ENCODE measurements at places on chromosomes 4 and X. TPM values are rescaled to one million over a fixed set of nuclear protein-coding genes. Genes with fewer than 3 reads are reported as not detected.

GRCh38 chr4:143338313-143338712 is 1.6 kb downstream of the GAB1 start:
- H3K36me3 ChIP-seq, result no peaks in the 10 kb centered on the region
- no peak overlapping the region for H3K27ac ChIP-seq
- peaks cover 14% of the 10 kb centered on the region for H3K27me3 ChIP-seq
- no peak for DNase-seq

DNA sequence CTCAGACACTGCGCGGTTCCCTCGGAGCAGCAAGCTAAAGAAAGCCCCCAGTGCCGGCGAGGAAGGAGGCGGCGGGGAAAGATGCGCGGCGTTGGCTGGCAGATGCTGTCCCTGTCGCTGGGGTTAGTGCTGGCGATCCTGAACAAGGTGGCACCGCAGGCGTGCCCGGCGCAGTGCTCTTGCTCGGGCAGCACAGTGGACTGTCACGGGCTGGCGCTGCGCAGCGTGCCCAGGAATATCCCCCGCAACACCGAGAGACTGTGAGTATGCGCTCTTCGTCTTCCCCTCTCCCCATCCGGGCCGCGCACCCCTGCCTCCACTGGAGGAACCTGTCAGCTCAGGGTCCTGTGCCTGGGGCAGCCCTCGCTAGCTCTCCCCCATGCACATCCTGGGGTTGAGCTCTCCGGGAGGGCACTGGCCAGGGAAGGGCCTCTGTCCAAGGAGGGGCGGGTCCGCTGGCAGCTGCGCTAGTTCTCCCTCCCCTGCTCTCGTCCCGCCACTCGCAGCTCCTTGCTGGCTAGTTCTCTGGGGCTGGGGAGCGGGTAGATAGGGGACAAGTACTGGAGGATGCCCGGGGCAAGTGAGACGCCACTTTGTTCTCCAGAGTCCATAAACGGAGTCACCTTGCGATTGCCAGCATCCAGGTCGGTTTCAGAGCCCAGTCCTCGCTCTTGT is 2.2 kb downstream of the SLIT2 start:
- H3K27ac ChIP-seq, result no peak overlapping the region
- H3K4me1 ChIP-seq, result peaks cover 12% of the 10 kb centered on the region
- no peaks in the 10 kb centered on the region for H3K27me3 ChIP-seq
- H3K36me3 ChIP-seq, result no peaks in the 10 kb centered on the region
- no peak for DNase-seq

GRCh38 chr4:75653845-75654503 is 19.2 kb downstream of the G3BP2 start:
- peaks cover 31% of the 10 kb centered on the region for H3K36me3 ChIP-seq
- H3K27ac ChIP-seq, result no peak overlapping the region
- no peak for DNase-seq
- H3K4me1 ChIP-seq, result peaks cover 2% of the 10 kb centered on the region
- no peaks in the 10 kb centered on the region for H3K27me3 ChIP-seq

Gene SRPK3
- total RNA-seq, result not detected

Gene POLR2B
- 129 TPM for total RNA-seq

DNA sequence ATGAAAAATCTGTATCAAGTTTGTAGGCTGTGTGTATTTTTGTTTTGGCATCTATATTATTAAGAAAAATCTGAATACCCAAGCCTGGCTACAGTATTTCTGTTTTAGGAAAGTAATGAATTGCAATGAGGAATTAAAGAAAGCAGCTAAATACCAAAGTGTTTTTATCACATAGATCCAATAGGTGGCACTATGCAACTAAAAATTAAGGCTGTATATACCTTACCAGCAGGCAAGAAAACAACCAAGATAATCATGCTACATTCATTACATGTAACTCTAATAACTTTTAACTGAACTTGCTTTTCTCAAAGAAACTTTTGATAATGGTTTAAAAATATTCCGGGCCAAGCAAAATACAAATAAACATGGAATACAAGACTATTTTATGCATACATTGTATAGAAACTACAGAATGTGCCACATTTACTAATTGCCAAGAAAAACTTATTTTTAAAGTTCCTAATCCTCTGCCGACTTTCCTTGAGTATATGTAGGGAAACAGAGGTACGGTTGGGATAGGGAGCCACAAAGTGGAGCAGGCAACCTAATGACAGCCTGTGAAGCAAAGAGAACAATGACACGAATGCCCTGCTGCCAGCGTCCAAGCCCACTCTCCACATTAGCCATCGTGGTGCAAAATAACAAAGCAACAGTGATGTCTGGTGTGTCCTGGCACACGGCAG is 63.7 kb downstream of the SEC24D start:
- H3K27ac ChIP-seq, result no peak overlapping the region
- no peaks in the 10 kb centered on the region for H3K27me3 ChIP-seq
- peak; percentile 34 for DNase-seq
- peaks cover 2% of the 10 kb centered on the region for H3K4me1 ChIP-seq

Gene ITIH6
- not detected for total RNA-seq

Gene CLCN5
- 6.1 TPM for total RNA-seq

Gene SHROOM4
- 0.05 TPM for total RNA-seq

DNA sequence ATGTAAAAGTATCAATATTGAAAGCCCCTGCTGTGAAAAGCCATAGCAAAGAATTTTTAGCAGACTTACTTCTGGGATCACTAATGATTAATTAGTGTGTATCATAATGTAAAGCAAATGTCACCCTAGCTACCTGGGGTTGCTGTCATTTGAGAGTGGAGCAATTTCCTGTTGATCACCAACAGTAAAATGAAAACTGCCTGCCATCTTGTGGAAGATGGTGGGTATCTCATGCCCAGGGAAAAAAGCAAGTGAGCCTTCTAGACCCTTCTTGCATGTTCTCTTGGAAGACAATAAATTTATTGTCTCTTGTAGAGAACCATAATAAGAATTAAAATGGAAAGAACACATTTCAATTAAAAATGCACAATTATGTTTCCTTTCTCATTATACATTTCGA is 360.2 kb downstream of the ZIC3 start:
- no peak overlapping the region for H3K4me3 ChIP-seq
- H3K27me3 ChIP-seq, result no peaks in the 10 kb centered on the region
- no peaks in the 10 kb centered on the region for H3K36me3 ChIP-seq
- H3K27ac ChIP-seq, result no peak overlapping the region
- no peaks in the 10 kb centered on the region for H3K4me1 ChIP-seq

Gene MAGEB4
- not detected for total RNA-seq

DNA sequence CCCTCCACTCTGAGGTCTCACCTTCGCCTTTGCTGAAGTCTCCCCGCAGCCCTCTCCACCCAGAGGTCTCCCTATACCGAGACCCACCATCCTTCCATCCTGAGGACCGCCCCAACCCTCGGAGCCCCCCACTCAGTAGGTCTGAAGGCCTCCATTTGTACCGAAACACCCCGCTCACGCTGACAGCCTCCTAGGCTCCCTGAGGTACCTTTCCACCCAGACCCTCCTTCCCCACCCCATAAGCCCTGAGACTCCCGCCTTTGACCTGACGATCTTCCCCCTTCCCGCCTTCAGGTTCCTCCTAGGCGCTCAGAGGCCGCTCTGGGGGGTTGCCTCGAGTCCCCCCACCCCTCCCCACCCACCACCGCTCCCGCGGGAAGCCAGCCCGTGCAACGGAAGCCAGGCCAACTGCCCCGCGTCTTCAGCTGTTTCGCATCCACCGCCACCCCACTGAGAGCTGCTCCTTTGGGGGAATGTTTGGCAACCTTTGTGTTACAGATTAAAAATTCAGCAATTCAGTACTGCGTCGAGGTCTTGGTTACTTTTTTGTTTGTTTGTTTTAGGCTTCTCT is 5.0 kb downstream of the SOD3 start:
- H3K4me3 ChIP-seq, result no peak overlapping the region
- no peak for DNase-seq
- no peaks in the 10 kb centered on the region for H3K36me3 ChIP-seq
- H3K27ac ChIP-seq, result no peak overlapping the region

DNA sequence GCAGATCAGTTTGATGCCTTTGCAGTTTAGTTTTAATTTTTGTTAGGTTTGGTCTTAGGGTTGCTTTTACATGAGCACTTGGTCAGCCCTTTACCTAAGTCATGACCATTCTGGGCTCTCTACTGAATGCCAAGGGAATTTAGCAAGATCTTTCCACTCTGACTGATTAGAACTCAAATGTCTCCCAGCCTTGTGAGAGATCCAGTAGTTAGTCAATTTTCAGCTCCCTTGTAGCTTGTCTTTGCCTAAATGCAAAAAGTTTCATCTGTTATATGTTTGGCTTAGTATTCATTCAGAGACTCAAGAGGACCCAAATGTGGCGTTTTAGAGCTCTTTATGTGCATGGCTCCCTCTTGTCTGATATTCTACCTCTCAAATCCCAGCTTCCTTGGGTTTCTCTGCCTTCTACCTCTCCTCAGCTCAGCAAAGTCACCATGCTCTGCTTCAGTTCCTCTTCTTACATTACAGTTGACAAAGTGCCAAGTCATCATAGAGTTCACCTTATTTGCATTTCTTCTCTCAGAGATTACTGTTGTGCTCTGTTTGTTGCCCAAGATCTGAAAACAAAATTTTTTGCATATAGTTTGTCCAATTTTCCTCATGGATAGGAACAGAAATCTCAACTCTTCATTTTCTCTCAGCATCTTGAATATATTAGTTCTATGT is 17.5 kb upstream of the JAKMIP1 start:
- no peaks in the 10 kb centered on the region for H3K36me3 ChIP-seq
- no peak overlapping the region for H3K4me3 ChIP-seq
- peaks cover 10% of the 10 kb centered on the region for H3K4me1 ChIP-seq
- no peak overlapping the region for H3K27ac ChIP-seq
- peaks cover 36% of the 10 kb centered on the region for H3K27me3 ChIP-seq
- DNase-seq, result no peak

GRCh38 chrX:39725114-39725513 is 372.6 kb downstream of the BCOR start:
- H3K27me3 ChIP-seq, result no peaks in the 10 kb centered on the region
- DNase-seq, result no peak
- no peaks in the 10 kb centered on the region for H3K4me1 ChIP-seq
- no peak overlapping the region for H3K4me3 ChIP-seq
- H3K36me3 ChIP-seq, result no peaks in the 10 kb centered on the region

Gene VEGFC
- total RNA-seq, result not detected

DNA sequence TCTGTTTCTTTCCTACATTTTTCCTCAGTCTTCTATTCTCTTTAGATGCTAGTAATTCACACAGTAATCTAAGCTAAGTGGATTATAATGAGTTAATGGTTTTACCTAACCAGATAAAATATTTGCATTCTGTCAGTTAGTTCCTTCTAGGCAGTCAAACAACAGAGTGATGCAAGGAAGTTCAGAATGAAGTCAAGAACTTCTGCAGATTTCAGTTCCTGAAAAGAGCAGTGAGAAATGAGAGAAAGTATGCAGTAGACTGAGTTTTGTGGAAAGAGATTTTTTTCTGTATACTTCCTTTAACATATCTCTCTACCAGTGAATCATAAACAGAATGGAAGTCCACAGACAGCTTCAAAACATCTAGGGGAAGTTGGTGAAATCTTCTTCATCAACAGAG is 774.0 kb upstream of the POU3F4 start:
- no peak for DNase-seq
- H3K36me3 ChIP-seq, result no peaks in the 10 kb centered on the region
- H3K4me1 ChIP-seq, result no peaks in the 10 kb centered on the region
- H3K27me3 ChIP-seq, result no peaks in the 10 kb centered on the region

Gene ELF4
- 19.2 TPM for total RNA-seq

DNA sequence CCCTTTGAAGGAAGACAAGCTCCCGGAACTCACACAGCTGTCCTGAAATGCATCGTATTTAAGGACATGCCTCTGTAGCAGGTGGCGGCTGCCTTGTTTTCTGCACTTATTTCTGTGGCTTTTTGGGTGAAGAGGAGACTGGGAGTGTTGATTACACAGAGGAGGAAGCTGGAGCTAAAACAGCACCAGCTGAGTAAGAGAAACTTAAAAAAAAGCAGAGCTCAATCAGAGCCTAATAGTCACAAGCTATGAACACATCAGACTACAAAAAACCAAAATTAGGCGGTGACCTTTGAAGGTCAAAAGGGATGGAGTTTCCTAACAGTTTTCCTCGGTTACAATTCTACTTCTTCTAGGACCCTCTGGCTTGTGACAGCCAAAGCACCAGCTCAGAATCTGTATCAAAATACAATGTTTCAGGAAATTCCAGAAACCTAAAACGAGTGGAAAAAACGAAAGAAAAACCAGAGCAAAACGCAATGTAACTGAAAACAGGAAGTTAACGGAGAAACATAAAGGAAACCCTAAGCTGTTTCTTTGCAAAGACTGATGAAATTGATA is 13.5 kb downstream of the PRKX start:
- no peaks in the 10 kb centered on the region for H3K36me3 ChIP-seq

Gene PLXNB3
- 4.8 TPM for total RNA-seq

Gene CYSLTR1
- not detected for total RNA-seq

Gene RAB33A
- not detected for total RNA-seq

Gene DBET
- not detected for total RNA-seq

- H3K4me3 ChIP-seq, result no peak overlapping the region
- no peak overlapping the region for H3K27ac ChIP-seq
- H3K27me3 ChIP-seq, result no peaks in the 10 kb centered on the region
- H3K36me3 ChIP-seq, result no peaks in the 10 kb centered on the region
- no peaks in the 10 kb centered on the region for H3K4me1 ChIP-seq
Observed at GRCh38 chr4:183588169-183588675, 70.8 kb downstream of the RWDD4 start.

DNA sequence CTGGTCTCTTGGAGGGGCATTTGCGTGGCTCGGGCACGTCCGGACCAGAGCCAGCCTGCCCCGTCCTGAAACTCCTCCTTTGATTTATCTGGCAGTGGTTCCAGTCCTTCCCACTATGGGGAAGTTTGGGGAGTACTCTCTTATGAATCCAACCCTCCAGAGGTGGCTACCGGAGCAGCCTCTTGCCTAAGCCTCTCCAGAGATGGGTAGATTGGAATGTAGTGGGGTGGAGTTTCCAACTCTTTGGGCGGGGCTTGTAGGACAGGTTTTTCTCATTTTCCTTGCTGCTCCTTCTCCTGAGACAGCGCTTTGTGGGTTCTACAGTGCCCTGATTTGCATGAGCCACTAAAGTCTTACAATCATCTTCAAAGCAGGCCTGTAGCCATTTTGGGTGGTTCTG is 60.1 kb upstream of the XAGE1B start:
- no peaks in the 10 kb centered on the region for H3K27me3 ChIP-seq
- no peaks in the 10 kb centered on the region for H3K4me1 ChIP-seq
- H3K27ac ChIP-seq, result no peak overlapping the region
- no peak overlapping the region for H3K4me3 ChIP-seq
- no peaks in the 10 kb centered on the region for H3K36me3 ChIP-seq
- DNase-seq, result no peak

DNA sequence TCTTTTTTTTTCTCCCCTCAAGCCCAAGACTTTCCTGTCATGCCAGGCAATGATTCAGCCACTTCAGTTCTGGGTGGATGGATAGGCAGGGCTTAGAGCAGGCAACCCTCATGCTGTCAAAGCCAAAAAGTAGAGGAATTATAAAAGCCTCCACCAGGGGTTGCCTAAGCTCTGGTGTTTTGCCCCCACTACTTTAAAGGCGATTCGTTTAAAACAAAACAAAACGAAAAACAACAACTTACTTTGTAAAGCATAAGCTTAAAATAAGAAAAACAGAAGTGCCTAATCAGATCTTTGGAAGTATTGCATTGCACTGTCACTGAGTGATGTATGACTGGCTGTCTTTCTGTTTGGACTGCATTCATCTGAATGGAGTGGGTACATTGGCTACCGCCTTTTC is 5.3 kb upstream of the IDS start:
- no peak for DNase-seq
- H3K36me3 ChIP-seq, result no peaks in the 10 kb centered on the region
- no peaks in the 10 kb centered on the region for H3K27me3 ChIP-seq
- no peak overlapping the region for H3K27ac ChIP-seq
- no peak overlapping the region for H3K4me3 ChIP-seq
- peaks cover 35% of the 10 kb centered on the region for H3K4me1 ChIP-seq

Gene GIMD1
- not detected for total RNA-seq

Gene RAB41
- not detected for total RNA-seq
